ENCODE measurements at places on chromosomes 7 and 10.

- no peak for DNase-seq
Measured at GRCh38 chr7:47413526-47414341, 168.2 kb downstream of the TNS3 start.

- DNase-seq, result peak; percentile 14
Measured at GRCh38 chr10:79159785-79160184, 91.0 kb downstream of the ZMIZ1 start.

GRCh38 chr7:94400643-94401427 is 6.1 kb downstream of the COL1A2 start:
- DNase-seq, result peak; percentile 9

DNA sequence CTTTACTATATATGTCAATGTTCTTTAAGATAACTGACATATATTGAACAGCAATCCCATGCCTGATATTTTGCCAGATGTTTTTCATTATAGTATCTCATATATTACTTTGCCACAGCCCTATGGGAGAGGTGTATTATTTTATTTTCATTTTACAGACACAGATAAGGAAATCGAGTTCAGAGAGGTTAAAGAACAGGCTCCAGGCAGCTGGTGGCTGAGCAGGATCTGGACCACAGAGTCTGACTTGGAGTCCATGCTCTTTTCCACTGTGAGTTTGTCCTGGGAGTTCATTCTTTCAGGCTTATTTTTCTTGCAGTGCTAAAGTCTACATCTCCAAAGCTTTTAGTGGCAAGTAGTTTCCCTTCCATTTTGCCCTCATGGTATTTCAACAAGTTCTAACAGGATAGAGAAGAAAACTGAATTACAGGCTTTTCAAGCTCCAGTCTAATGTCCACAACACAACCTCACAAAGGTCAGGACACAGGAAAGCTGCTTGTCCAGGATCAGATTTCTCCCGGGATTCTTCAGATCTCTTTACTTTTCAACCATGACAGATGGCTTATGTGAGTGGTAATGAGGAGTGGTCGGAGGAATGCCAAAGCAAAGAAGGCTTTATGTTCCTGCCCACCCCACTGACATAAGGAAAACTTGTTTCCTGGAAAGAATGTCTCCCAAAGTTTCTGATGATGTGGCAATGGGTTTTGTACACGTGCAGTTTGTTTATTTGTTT is 13.1 kb upstream of the SLC35B4 start:
- DNase-seq, result no peak

DNA sequence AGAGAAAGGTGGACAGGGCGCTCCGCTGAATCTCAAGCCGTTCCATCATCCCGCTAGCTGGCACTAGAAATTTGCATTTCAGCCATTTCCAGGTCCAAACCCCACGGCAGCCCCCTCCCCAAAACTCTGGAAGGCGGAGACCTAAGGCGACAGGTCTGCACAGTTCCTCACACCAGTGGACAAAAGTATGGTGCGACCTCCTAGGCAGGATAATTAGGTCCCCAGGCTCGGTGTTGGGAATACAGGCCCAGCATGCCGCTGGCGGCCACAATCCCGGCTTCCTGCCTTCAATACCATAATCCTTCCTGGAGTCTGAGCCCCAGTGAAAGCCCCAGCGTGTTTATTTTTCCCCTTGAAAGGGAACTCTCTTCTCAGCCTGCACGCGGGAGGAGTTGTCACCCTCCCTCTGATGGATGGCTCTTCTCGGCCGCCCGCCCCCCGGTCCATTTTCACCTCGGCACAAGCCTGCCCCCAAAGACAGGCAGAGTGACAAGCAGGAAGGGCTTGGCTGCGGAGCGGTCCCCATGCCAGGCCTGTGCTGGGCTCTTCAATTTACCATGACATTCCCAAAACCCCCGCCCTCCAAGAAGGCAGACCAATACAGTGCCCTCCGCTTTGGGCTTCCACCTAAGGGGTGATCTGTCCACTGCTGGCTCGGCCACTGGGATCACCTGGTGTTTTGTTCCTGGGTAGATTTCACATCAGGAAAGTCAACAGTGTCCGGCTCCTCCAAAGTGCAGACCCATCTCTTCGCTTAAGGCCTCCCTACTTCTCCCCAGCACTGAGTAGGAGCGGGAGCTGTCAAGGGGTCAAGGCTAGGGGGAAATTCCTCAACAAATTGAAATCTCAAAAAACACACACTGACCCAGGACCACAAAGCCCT is 2.2 kb downstream of the FGFR2 start:
- DNase-seq, result no peak

- DNase-seq, result no peak
Measured at GRCh38 chr7:17976952-17977351, 36.7 kb upstream of the SNX13 start.

DNA sequence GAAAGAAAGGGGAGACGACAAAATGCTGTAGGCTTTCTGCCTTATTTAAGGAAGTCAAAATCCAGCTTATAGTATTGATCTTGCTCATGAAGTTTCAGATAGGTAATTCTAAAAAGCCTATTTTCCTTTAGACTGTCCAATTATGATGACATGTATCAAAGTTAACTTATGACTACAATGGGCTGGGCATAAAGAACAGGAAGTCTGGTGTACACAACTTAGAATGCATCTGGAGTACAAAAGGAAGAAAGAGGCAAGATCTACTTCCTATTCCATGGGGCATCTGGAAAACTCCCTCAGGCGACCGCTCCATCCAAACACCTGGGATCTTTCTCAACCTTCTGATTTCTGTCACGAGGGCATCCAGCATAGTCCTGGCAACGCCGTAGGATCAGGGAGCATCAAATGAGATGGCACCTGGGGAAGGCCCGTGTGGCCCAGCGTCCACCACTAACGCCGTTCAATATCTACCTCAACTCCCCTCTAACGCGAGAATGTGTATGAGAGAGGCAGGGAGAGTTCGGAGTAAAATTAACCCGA is 512 bp downstream of the FAM24B start:
- no peak for DNase-seq

GRCh38 chr10:33626798-33627466 is 292.5 kb upstream of the NRP1 start:
- DNase-seq, result no peak

DNA sequence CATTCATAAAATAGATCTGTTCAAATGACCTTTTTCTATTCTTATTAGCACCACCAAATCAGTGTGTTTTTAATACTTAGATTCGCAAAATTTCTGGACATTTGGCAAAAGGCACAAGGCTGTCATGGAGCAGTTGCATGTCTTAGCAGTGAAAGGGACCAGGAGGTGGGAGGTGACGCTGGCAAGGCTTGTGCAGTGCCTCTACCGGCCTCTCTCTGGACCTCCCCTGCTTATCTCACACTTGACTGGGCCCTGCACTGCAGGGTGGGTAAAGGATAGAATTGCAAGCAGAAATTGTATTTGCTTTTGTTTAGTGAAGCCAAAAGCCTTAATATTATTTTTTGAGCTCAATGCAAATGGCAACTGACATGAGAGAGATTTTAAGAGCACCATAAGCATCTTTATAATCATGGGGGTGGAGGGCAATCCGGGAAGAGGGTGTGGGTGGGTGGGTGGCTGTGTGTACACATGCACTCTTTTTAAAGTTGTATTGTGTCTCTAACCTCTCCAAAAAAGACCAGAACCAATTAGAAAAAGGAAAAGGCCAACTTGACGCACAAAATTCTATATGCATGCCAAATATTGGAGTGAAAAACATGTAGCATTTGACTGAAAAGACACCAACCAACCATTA is 106.3 kb downstream of the WNT2 start:
- DNase-seq, result no peak

DNA sequence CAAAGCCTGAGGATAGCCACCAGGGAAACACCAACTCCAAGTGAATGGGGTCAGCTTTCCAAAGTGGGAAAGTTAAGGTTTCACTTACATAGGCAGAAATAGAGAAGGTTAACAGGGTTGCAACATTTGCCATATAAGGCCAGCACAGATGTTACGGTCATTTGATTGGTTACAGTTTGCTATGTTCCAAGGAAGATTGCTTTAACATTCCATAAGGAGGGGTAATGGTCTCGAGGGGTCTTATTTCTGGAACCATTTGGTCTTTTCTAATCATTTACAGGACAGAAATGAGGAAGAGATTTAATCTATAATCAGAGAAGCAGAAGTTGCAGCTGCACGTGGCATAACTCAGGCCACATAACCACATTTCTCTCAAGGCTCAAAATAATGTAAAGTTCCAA is 679.4 kb upstream of the C7orf33 start:
- no peak for DNase-seq

- no peak for DNase-seq
Measured at GRCh38 chr7:16813232-16813616, 8.4 kb upstream of the AGR2 start.

GRCh38 chr10:70119623-70120022 is 13.0 kb downstream of the AIFM2 start:
- no peak for DNase-seq

DNA sequence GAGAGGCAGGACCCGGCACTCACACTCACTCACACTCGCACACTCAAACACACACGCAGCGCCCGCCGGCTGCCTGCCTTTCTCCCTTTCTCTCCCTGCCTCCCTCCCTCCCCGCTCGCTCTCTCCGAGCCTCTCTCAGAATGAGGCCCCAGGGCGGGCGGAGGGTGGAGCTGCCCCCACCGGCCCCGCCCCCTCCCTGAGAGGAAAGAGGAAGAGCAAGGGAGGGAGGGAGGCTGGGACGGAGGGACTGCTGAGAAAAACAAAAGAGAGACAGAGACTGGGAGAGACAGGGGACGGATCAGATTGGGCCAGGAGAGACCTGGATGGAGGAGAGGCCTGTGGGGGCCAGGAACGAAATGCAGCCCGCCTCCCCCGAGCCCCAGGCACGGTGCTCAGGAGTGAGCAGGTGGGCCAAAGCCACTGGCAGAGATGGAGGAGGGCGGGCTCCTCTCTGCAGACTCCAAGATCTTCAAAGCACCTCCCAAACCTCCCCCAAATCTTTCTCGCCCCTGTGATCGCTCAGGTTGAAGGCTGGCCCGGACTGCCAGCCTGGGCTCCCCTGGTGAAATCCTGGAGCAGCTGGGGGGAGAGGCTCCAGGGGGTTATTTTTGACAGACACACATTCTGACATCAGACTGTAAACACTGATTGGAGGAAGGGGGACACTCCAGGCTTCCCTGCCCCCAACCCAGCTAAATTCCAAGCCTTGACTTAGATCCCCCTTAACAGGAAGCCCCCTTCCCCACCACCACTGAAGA is 5.1 kb downstream of the LDB1 start:
- DNase-seq, result peak; percentile 18

DNA sequence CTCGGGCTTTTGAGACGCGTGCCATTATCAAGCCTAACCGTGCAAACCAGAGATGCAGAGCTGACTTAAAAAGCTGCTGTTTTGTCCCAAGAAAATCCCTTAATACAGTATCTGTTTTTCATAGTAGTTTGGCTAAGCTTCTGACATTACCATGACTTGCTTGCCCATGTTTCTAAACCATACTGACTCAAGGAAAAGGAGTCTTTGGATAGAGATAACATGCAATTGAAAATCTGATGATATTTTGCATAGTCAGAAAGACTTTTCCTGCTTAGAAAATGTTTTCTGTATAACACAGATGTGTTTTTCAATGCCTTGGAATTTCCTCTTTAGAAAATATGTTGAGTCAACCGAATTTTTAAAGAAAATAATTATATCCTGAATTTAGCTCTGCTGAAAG is 21.5 kb upstream of the AKR1E2 start:
- no peak for DNase-seq

DNA sequence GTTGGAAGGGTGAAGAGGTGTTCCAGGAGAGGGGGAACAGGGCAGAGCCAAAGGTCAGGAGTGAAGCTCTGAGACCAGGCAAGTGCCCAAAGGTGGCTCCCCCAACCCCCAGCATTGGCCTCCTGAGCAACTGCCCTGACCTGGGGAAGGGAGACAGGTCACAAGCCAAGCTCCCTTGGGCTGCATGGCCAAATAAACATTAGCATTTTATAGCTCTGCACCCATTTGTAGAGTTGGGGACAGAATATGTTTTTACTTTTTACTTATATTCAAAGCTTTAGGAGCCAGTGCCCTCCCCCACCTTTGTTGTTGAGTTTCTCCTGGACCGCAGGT is 4.0 kb downstream of the UNC5B start:
- DNase-seq, result no peak

GRCh38 chr10:6476989-6477388 is 103.1 kb downstream of the PRKCQ start:
- no peak for DNase-seq

GRCh38 chr10:29023678-29024077 is 265.2 kb upstream of the LYZL1 start:
- no peak for DNase-seq

- no peak for DNase-seq
Measured at GRCh38 chr10:125543796-125544195, 139.2 kb downstream of the TEX36 start.

- no peak for DNase-seq
Measured at GRCh38 chr7:42057331-42057730, 179.7 kb downstream of the GLI3 start.

- no peak for DNase-seq
Measured at GRCh38 chr7:157693521-157694375, 356.9 kb downstream of the DNAJB6 start.

- no peak for DNase-seq
Measured at GRCh38 chr10:29041616-29042015, 247.3 kb upstream of the LYZL1 start.

DNA sequence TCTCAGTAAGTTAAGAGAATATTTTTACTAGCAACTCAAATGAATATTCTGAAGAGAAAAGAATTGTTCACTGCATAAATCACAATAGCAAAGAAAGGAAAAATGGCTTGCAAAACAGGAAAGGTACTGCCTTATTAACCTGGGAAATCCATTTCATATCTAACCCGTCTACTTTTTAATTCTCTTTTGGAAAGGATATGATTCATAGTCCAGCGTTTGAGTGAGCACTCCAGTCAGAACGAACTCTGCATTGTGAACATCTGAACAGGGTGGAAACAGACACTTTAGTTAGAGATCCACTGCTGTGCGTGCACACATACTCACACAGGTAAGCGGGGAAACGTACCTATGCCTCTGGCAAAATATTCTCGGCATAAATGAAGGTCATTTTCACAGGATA is 56.8 kb downstream of the PAXIP1 start:
- no peak for DNase-seq

GRCh38 chr7:69934144-69934903 is 336.0 kb downstream of the AUTS2 start:
- DNase-seq, result peak; percentile 46

GRCh38 chr7:50359995-50360925 is 55.7 kb downstream of the IKZF1 start:
- DNase-seq, result no peak

- no peak for DNase-seq
Measured at GRCh38 chr10:68489919-68490318, 18.1 kb upstream of the DNA2 start.

GRCh38 chr7:81662531-81662930 is 107.3 kb downstream of the HGF start:
- DNase-seq, result no peak

- DNase-seq, result no peak
Measured at GRCh38 chr7:142598297-142598696, 151.0 kb upstream of the PRSS1 start.
